ENCODE measurements at places on chromosomes 7 and 10.

- no peak for DNase-seq
These were observed 128.8 kb downstream of the GATA3 start for GRCh38 chr10:8183241-8183704.

DNA sequence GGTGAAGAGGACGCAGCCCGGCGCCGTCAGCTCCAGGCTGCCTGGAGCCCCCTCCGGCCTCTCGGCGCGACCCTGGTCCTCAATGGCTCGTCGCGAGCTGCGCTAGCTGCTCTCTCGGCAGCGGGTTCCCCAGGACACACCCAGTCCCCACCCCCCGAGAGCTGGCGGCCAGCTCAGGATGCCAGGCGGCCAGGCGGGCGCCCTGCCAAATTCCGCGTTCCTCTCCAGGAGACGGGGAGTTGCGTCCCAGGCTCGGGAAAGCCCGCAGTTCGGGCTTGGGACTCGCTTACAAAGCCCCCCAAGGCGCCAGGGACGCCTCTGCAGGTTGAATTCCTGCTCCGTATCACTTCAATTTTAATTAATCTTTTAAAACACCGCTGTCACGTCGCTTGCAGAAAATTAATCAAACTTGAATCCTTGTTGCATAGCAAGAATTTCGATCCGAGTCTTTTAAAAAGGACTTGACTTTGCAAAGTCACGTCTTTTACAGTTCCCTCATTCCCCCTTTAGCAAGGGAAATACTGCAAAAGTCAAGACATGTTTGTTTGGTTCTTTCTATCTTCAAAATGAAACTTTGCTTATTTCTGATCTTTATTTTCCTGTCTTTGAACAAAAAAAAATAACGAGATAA lies 28.2 kb downstream of the SKIDA1 start:
- peak; percentile 91 for DNase-seq

- no peak for DNase-seq
These were observed 220.8 kb downstream of the FANK1 start for GRCh38 chr10:126117196-126117595.

GRCh38 chr10:11082526-11082925 lies 64.9 kb downstream of the CELF2 start:
- no peak for DNase-seq

DNA sequence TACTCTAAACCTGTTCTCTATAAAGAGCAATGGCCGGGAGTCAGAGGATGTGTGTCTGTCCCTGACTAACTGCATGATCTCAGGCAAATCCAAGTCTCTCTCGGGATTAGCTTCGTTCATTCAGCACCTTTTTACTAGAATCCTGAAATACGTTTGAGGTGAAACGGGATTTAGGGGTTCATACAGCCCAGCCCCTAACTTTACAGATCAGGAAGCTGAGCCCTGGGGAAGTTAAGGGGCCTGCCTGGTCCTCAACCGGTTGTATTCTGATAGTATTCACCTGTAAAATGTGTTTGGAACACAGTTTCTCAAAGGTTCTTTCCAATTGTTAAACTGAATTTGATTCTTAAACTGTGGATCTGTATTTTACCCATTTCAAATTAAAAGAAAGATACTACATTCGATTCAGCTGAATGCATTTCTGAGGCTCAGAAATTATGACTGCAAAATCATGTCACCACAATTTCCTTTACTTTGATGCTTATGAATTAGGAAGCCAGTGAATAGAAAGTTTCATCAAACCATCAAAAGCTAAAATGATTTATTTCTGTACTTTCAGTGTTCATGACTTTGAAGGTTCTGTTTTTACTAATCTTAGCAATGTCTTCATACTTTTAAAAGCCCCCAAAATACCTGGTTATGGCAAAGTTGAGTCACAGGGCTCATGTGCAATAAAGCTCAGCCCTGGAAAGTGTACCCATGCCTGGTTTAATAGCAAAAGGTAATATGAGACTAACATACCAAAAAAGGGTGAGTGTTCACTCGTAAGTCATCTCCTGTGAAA lies 28.9 kb upstream of the EZH2 start:
- DNase-seq, result no peak

DNA sequence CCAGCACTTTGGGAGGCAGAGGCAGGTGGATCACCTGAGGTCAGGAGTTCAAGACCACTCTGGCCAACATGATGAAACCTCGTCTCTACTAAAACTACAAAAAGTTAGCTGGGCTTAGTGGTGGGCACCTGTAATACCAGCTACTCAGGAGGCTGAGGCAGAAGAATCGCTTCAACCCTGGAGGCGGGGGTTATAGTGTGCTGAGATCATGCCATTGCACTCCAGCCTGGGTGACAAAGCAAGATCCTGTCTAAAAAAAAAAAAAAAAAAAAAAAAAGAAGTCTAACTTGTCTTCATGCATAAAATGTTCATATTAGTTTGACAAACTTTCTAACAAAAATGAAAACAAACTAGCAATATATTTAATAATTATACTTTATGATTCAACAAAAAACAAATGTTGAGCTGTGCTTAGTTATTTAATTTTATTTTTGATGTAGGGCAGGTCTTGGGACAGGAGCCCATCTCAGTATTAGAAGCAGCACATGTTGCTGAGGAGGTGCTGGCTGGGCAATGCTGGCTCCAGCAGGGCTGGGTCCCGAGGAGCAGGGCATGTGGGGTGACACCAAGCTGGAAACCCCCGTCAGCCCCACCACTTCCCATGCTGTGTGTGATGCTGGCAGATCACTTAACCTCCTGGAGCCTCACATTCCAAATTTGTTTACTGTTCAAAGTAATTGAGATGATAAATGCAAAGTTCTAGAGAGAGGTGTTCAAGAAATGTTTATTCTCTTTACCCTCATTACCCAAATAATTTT lies 335.3 kb upstream of the KLF6 start:
- no peak for DNase-seq

Data from GM23338 (cell line).